Activated naive CD4-positive, alpha-beta T cell treated with anti-CD3 and anti-CD28 coated beads, Interleukin-2, amount 50 U/mL, for 16 hours (primary cell): ENCODE measurements at places on chromosomes 4 and X.

DNA sequence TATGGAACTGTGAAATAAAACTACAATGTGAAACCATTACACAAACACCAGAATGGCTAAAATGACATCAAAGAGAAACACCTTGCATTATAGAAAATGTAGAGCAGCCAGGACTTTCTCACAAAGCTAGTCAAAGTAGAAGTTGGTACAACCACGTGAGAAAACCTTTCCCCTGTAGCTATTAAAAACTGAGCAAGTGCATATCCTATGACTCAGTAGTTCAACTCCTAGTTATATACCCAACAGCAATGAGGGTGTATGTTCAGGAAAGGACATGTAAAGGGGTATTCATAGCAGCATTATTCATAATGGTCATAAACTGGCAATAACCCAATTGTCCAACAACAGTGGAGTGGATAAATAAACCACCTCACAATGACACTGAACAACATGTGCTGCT, 177.5 kb upstream of the NUDT10 start:
- no peak for DNase-seq

DNA sequence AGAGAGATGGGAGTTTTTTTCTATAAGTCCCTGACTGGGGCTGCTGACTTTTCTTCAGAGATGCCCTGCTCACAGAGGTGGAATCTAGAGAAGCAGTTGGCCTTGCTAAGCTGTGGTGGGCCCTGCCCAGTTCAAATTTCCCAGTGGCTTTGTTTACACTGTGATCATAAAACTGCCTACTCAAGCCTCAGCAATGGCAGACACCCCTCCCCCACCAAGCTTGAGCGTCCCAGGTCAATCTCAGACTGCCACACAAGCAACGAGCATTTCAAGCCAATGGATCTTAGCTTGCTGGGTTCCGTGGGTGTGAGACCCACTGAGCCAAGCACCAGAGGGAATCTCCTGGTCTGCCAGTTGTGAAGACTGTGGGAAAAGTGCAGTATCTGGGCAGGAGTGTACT, 199.8 kb upstream of the WDFY3 start:
- DNase-seq, result no peak

GRCh38 chr4:101418055-101418454, 70.7 kb upstream of the PPP3CA start:
- DNase-seq, result peak; percentile 43

DNA sequence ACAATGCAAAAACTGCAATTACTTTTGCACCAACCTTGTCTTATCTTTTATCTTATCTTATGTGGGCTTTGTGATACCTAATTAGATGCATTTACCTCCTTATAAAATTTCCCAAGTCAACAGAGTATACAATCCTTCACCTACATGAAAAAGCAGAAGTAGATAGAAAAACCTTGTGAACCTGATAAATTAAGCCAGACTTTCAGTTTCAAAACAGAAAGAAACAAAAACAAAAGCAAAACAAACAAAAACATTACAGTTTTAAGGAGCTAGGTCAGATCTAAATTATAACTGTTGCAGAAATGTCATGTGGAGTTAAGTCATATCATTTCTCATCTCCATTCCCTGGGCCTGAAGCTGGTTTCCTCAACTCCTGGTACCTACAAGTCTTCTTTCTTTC, 24.9 kb upstream of the CXXC4 start:
- no peak for DNase-seq

- peak; percentile 24 for DNase-seq
Observed at GRCh38 chrX:150478496-150479492, 89.6 kb upstream of the MTM1 start.

GRCh38 chr4:126405369-126405982, 1090.7 kb downstream of the FAT4 start:
- DNase-seq, result no peak

DNA sequence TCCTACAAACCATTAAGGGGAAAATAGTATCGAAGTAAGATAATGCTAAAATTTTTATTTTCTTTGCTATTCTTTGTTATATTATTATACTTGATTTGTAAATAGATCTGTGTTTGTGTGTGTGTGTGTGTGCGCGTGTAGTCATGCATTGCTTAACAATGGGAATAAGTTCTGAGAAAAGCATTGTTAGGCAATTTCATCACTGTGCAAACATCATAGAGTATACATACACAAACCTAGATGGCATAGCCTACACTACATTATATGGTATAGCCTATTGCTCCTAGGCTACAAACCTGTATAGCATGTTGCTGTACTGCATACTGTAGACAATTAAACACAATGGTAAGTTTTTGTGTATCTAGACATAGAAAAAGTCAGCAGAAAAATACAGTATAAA, 17.1 kb downstream of the MTTP start:
- DNase-seq, result no peak
